ENCODE measurements at places on chromosomes 2 and 18.
A peak's percentile ranks its signal among the peaks of the same experiment; 100 is the strongest.

GRCh38 chr2:41989501-41990180 is 58.2 kb upstream of the PKDCC start:
- DNase-seq, result no peak

DNA sequence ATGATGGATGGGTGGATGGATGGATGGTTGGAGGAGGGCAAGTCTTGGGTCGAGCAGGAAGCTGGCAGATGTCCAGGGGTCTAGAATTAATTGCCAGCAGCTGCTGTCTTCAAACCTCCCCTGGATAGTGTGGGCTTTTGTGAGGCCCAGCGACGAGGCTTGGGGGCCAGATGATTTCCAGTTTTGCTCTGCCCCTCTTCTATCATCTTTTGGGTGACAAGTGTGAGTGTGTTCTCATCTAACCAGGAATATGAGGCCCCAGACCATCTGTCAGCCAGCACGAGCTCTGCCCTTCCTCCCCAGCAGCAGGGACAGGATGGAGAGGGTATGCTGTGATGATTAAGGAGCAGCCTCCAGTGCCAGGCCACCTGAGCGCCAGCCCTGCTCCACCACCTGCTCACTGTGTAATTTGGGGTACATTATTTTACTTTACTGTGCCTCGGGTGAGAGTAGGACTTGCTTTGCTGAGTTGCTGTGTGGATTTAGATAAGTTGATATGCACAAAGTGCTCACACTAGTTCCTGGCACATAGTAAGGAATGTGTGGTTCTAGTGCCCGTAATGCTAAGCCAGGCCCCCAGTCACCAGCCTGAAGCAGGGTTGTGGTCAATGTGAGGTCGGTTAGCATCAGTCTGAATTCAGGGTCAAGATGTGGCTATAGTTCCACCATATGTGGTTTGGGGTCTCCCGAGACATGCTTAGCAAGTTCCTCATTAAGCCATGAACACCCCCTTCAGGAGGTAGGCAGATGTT is 251.1 kb downstream of the CYP26B1 start:
- no peak for DNase-seq

DNA sequence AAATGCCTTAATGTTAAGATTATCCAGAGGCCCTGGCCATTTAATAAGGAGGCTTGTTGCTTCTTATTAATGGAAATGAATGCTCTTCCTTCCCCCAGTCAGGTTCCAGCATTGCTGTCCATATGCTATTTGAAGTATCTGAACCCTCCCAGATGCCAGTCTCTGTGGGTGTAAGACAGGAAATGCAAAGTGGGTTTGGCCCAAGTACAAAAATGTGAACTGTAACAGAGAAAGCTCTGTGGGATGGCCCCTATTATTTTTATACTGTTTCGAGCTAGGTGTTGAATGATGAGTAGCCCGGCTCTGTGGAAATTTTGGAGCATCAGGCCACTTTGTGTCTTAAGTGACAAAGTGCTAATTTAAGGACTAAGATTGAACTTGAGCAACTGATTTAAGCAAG is 141.0 kb downstream of the UXS1 start:
- DNase-seq, result peak; percentile 37

DNA sequence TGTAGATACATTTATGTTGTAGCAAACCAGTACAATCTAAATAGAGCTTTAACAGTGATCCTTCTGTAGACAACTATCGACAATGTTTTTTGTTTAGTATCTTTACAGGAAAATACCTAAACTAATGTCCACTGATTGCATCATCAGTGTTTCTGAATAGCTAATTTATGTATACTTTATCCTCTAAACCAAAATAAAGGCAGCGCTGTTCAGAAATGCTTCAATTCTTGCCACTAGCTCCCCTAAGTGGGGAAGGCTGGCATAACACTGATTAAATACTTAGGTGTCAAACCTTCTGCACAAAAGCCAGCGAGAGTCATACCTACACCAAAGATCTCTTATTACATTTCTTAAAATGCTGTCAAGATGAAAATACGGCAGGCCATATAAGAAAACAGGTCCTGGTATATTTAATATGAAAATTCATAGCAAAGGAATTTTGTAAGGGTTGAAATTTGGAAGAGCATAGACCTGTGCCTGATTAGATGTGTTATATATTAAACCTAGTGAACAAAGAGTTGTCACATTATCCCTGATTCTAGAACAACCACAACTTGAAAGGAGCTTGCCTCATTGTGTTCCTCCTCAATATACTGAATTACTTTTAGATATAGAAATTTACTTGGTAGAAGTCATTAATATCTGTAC is 1693.4 kb upstream of the SLC39A10 start:
- DNase-seq, result no peak

DNA sequence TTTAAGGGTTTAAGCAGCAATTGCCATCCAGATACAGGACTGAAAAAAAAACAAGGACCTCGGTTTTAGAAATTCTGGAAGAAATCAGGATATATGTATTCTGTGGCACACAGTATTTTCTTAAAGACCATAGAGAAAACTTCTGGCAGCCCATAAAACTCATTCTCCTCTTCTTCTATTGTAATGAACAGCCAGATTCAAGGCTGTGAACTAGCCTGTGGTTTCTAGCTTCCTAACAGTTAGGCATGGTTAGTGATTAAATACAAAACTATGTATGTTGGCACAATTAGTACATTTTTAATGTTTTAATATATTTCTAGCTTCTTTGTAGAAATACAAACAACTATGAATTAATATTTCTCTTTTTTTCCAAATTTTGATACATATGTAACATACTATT is 555.7 kb downstream of the DSC3 start:
- DNase-seq, result no peak

DNA sequence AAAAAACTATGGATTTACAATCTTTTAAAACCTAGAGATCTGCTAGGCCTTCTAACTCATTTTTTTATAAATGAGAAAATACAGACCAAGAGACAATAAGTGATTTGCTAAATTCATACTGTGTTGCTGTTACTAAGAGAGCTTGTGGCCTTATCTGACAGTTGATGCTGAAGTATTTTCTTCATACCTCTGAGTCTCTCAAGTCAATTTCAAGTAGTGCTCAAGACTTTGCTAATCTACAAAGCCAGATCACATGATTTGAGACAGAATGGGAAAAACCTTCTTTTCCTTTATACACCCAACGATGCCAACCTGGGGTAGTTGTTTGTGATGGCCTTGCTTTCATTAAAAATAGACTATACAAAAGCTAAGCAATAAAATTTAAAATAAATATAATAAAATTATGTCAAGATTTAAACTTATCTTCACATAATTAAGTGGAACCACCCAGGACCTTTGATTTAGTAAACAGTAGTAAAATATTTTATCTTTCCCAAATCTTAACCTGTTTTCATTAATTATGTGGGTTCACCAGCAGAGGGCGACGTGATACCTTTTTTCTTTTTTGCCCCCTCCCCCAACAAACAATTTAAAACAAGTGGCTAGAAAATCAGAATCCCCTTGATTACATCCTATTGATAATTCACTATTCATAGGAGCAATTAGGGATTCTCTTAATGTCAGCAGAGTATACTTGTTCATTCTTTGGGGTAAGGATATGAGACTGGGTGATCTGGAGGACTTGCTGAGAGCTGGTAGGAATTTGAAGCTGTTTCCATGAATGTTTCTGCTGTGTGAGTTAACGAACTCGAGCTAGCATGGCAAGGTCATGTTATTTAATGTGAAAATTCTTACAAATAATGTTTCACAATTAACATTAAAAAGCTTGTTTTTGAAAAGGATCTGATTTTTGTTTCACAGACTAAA is 49.6 kb upstream of the SLC5A7 start:
- DNase-seq, result no peak

GRCh38 chr2:231671270-231672050 is 36.9 kb upstream of the PTMA start:
- no peak for DNase-seq

DNA sequence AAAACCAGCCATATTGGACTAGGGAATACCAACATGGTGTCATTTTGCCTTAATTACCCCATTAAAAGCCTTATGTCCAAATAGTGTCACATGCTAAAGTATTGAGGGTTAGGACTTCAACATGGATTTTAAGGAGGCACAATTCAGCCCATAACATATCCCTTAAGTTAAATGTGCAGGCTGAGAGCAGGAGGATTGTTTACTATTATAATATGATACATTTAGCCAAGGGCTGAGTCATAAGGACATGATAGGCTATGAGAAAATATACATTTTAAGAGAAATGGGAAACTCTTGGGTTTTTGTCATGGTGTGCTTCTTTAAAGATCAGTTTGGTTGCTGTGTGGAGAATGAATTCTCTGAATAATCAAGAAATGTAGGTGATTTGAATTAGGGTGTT is 136.8 kb downstream of the RDH14 start:
- DNase-seq, result no peak

GRCh38 chr2:201242571-201243277 is 17.6 kb upstream of the CASP8 start:
- no peak for DNase-seq

- DNase-seq, result no peak
Observed at GRCh38 chr2:236674238-236674637, 104.6 kb downstream of the ACKR3 start.

DNA sequence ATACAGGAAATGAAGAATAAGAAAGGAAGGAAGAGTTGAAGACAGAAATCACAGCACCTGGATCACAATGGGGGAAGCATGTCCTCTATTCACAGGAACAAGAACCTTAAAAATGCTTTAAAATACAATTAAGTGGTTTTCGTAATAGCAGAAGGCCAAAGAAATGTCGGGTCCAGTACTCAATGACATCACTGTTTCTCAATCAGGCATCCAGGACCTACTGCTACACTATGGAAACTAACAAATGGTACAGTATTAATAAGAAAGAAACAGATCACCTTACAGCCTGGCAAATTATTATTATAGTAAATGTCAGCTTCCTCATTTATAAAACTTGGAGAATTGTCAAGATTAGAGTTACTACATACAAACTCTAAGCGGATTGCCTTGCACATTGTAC is 15.8 kb downstream of the HNRNPLL start:
- DNase-seq, result no peak

- DNase-seq, result no peak
Observed at GRCh38 chr2:233141901-233142300, 81.8 kb downstream of the INPP5D start.

DNA sequence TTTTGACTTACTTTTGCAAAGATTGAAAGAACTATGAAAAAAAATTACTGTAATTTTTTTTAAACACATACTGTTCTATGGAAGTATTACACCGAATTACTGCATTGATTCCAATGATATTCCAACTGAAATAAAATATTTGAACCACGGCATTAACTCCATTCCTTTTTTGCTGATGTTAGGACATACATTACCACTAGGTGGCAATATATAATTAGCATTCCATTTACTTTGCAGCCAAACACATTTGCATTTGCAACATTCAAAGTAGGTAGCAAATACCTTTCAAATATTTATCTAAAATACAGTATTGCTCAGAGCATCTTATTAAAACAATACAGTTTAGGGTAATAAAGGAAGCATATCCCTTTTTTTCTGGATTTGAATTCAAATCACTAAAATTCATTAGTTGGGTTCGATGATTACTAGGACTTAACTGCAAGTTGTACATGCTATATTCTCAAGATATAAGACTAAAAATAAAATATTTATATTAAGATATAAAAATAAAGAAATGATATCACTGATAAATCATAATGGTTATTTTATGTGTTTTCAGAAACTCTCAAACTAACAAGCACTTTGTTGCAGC is 31.3 kb downstream of the LANCL1 start:
- no peak for DNase-seq

GRCh38 chr2:50443868-50444630 is 587.9 kb downstream of the NRXN1 start:
- DNase-seq, result no peak

- no peak for DNase-seq
Observed at GRCh38 chr18:69109686-69110085, 291.0 kb upstream of the DOK6 start.

- no peak for DNase-seq
Observed at GRCh38 chr2:134782792-134783191, 55.6 kb upstream of the ACMSD start.

DNA sequence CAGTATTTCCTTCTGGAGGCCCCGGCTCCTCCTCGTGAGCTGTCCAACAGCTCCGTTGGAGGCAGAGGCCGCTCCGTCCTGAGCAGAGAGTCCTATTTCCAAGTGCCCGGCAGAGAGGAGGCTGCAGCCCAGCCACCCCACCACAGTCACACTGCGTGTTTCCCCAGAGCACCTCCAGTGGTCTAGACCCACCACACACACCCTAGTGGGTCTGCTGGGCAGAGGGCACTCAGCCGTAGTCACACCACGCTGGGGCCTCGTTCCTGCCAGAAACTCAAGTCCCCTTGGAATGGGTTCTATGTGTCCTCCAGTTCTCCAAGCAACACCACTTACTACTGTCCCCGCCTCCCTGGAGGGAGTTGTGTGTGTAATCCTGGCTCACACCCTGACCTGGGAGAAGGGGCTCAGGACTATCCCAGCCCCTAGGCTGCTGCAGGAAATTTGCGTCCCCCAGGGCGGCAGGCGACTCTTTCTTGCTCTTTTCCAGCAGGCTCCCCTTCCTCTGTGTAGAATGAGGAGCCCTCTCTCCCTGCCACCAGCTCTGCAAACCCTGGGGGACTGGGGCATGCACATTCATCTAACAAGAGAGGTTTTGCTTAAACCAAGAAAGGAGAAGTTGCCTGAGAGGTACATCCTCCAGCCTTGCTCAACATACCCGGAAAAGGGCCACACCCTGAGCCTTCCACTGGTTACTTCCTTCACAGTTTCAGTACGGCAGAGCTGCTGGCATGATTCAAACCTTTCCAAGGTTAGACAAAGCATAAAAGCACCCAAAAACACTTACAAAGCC is 114.1 kb downstream of the NDUFA10 start:
- no peak for DNase-seq

- DNase-seq, result no peak
Observed at GRCh38 chr2:201171259-201171814, 11.6 kb upstream of the CASP10 start.

GRCh38 chr2:83224591-83225200 is 1234.4 kb downstream of the SUCLG1 start:
- DNase-seq, result no peak

GRCh38 chr2:233223059-233223894 is 28.2 kb upstream of the ATG16L1 start:
- DNase-seq, result no peak

DNA sequence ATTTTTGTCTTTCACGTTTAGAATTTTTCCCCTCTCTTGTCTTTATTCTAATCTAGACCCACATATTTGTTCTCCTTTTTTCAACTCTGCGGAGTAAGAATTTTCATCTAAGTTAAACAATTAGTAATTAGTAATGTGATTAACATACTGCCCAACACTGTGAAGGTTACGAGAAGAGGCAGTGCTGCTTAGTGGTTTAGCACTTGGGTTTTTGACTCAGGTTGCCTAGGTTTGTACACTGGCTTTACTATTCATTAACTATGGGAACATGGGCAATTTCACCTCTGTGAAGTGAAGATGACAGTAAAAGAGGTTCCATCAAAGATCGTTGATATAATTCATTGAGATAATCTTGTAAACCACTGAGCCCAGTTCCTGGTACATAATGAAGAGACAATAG is 82.2 kb upstream of the PNPT1 start:
- no peak for DNase-seq

- DNase-seq, result no peak
Observed at GRCh38 chr2:109280804-109281203, 151.8 kb downstream of the SH3RF3 start.

- DNase-seq, result peak; percentile 17
Observed at GRCh38 chr2:43171789-43172188, 54.6 kb downstream of the ZFP36L2 start.

- DNase-seq, result no peak
Observed at GRCh38 chr2:100895934-100896685, 76.2 kb downstream of the NPAS2 start.
